ENCODE measurements at places on chromosomes 1 and 21.

- no peak for DNase-seq
These were observed 46.6 kb downstream of the WLS start for GRCh38 chr1:68185743-68186142.

DNA sequence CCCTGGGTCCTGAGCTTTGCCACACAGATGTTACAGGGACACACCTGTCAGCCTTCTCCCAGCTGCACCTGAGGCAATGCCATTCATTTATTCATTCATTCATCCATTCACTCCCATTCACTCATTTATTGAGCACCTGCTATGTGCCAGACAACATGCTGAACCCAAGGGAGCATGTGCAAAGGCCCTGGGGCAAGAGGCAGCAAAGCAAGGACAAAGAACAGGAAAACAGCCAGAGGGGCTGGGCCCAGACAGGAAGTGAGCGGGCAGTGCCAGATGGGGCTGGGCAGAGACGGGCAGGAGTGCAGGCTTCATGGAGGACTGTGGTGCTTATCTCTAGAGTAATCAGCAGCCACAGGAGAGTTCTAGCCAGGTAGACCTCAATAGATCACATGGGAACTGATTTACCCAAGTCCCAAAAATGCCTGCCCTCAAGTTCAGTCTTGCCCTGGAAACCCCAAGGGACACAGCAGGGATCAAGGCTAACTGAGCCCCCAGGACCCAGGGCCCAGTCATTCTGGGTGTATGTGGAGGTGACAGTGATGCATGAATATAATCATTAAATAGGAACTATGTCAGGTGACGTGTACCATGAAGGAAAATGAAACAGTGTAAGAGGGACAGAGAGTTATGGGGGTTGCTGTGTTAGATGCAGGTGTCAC, 530.3 kb downstream of the MATN1 start:
- no peak for DNase-seq

- no peak for DNase-seq
These were observed 341.3 kb downstream of the DSCAM start for GRCh38 chr21:40505681-40506080.

- no peak for DNase-seq
These were observed 709.2 kb downstream of the PLA2G4A start for GRCh38 chr1:187537936-187538335.

DNA sequence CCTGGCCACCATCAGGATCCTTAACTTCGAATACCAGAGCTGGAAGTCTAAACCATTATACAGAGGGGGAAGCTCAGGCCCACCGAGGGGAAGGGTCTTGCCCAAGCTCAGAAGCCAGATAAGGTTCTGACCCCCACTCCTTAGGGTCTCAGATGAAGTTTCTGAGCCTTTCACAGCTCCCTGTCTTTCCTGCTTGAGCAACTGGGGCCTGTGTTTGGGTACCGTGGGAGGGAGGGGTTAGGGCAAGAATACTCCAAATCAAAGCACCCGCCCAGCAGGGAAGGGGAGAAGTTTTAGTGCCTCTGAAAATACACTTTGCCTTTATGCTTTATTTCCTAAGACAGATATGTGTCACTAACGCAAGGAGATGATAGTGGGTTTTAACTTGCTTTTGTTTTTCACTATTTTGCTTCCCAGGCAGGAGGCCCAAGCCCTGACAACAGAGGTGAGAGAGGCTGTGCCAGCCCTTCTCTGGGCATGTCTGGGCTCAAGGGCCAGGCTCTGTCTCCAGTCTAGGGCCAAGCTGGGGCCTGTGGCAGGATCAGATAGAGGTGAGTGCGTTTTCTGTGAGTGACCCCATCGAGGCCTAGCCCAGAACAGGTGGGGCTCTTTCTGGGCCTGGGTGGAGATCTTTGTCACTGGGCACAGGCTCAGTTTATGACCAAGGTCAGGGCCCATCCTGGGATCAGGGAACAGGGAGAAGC, 20.5 kb upstream of the TENT5B start:
- no peak for DNase-seq

GRCh38 chr1:28776341-28776740, 35.6 kb upstream of the OPRD1 start:
- no peak for DNase-seq

- DNase-seq: no peak
These were observed 4.4 kb upstream of the MATN1 start for GRCh38 chr1:30727824-30728223.

- no peak for DNase-seq
These were observed 77.1 kb upstream of the TTC34 start for GRCh38 chr1:2878591-2878990.

DNA sequence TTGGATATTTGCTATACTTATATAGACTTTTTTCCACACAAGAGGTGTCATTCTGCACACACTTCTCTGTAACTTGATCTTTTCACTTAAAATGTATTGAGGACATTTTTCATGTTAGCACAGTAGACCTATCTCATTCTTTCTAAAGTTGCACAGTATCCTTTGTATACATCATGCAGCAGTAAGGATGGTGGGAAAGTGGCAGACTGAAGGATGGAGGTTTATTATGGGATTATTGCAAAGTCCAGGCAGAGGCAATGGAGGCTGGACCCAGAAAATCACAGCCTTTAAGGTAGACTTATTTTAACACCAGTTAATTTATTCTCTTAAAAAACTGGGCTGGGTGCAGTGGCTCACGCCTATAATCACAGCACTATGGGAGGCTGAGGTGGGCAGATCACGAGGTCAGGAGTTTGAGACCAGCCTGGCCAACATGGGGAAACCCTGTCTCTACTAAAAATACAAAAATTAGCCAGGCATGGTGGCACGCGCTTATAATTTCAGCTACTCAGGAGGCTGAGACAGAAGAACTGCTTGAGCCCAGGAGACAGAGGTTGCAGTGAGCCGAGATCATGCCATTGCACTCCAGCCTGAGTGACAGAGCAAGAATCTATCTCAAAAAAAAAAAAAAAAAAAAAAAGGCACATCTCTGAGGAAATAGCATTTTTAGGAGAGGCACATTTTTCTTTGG, 25.8 kb downstream of the SLAMF1 start:
- no peak for DNase-seq

DNA sequence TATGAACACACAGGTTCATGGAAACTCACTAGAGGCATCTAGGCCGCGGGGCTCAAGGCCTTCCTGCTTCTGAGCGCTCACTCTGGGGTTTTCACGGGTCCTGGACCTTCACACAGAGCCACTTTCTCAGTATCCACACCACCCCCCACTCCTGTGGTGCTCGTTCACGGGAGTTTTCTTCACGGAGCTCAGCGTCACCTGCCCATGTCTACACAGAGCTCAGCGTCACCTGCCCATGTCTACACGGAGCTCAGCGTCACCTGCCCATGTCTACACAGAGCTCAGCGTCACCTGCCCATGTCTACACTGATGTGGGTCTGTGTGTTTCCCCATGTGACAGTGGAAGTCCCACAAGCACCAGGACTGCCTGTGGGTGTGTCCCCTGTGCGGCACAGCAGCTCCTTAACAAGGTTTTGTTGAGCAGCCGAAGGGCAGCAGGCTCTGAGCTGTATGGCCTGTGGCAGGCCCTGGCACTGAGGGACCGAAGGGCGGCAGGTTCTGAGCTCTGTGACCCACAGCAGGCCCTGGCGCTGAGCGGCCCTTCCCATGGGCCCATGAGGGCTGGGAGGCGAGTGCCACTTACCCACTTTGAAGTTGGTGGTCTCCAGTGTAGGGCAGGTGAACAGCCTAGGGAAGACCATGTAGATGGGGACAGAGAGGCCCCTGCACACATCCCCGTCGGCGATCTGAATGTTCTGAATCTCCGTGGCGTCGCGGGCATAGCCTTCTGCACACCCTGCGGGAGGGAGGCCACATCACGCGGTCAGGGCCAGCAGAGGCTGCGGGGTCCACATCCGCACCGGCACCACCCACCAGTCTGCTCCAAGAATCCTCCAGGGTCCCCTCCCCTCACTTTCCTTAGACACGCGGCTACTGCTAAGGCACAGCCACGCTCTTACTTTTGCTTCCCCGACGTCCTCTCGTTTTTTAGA, 39.8 kb downstream of the VPS26C start:
- DNase-seq: no peak

GRCh38 chr21:44370027-44370735, 16.8 kb downstream of the TRPM2 start:
- peak; percentile 20 for DNase-seq

GRCh38 chr1:47409311-47410067, 6.6 kb upstream of the FOXE3 start:
- peak; percentile 36 for DNase-seq

- no peak for DNase-seq
These were observed 252.7 kb downstream of the TTLL7 start for GRCh38 chr1:83746234-83746633.

DNA sequence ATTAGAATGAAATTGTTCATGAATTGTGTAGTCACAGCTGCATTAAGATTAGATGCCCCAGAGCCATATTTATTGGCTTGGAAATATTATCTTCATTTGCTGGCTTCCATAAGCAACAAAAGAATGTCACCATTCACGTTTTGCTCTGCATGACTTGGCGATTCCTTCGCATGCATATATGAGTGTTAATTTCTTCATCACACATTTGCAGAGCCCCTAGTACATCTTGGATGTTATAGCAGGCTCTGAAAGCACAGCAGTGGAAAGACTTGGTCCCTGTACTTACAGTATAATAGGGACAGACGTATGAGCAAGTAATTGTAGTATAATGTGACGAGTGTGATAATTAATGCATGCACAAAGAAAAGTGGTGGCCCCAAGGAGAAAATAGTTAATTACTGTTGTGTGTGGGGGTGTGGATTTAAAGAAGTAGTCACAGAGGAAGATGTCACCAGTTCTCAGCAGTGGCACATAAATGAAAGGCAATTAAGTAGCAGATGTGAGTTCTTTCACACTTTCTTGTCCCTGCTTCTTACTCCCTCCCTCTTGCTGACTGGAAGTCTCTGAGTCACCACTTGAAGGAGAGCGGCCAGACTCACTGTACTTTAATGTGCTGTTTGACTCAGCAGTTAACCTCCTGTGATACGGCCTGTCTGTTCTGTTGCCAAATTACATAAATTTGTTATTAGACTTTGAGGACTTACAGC, 21.0 kb downstream of the S100A10 start:
- peak; percentile 90 for DNase-seq

GRCh38 chr1:180498594-180498993, 3.8 kb downstream of the ACBD6 start:
- no peak for DNase-seq

DNA sequence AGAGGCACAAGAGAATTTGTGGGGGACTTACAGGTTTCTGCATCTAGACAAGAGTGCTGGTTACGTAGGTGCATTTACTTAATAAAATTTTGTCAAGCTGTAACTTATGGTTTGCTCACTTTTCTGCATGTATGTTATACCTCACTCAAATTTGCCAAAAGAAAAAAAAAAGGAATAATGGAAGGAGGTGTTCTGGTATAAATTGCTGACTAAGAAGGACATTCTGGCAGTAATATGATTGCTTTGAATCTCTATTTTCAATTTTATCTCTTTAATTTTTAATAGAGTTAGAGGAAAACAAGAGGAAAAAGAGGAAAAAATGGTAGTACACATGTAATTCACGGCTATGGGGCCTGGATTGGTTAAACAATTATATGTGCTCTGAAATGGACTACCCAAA, 119.5 kb downstream of the DUSP10 start:
- no peak for DNase-seq

GRCh38 chr1:238450976-238451375, 560.3 kb upstream of the ZP4 start:
- DNase-seq: no peak

- DNase-seq: no peak
These were observed 200.5 kb downstream of the TOMM20 start for GRCh38 chr1:234927971-234928640.

DNA sequence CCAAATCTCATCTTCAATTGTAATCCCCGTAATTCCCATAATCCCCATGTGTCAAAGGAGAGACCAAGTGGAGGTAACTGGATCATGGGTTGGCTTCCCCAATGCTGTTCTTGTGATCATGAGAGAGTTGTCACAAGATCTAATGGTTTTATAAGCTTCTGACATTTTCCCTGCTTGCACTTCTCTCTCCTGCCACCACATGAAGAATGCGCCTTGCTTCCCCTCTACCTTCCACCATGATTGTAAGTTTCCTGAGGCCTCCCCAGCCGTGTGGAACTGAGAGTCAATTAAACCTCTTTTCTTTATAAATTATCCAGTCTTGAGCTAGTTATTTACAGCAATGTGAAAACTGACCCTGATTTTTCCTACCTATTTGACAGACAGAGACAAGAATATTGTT, 162.5 kb upstream of the SYT6 start:
- DNase-seq: no peak

GRCh38 chr1:18527921-18528320, 47.2 kb downstream of the KLHDC7A start:
- no peak for DNase-seq

DNA sequence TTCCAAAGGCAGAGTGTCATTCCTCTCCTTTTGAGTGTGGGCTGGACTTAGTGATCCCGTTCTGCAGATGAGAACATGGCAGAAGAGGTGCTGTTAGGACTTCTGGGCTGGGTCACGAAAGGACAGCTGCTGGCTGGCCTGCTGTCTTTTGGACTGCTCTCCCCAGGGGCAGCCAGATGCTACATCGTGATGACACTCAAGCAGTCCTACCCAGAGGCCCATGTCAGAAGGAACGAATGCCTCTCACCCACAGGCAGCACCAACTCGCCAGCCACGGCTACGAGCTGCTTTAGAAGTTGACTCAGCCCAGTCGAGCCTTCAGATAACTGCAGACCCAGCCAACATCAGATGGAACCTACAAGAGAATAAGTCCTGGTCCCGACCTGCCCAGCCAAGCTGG, 156.5 kb downstream of the KCNJ6 start:
- no peak for DNase-seq

GRCh38 chr1:184534690-184535089, 147.9 kb downstream of the C1orf21 start:
- no peak for DNase-seq

GRCh38 chr1:234835239-234835638, 225.3 kb upstream of the IRF2BP2 start:
- DNase-seq: no peak

DNA sequence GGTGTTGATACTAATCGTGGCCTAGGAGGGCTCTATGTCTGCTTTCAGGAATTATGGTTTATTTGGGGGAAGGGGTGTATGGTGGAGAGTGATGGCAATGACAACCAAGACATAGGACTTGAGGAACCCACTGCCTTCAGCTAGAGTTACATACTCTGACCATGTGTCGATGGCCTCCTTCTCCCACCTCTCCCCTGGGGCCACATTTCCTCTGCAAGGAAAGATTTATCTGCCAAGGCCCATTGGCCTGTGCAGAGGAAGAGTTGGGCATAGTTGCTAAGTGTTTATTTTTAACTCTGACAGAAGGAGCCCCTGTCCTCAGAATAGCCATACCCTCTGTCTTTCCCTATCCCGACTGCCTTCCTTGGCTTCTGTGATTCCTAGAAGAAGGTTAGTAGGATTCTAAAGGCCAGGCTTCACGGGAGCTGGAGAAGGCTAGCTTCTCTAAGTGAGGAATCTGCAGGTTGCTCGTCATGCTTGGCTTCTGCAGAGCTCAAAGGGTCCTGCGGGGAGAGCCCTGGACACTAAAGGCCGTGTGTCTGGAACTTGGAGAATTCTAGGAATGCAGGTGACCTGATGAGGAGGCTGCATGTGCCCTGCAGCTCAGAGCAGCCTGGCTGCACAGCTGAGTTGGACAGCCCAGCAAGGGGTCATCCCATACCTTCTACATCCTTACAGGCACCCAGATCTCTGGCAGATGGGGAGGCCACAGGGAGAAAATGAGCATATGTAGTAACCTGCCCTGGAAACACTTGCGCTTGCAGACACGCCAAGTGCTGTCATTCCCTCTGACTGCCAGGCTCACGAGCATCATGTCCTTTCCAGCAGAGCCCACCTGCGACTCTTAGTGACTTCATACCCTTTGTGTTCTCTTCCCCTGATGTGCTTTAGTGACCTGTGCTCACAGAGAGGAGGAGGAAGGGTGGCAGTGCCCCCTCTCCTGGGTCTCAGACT, 9.7 kb downstream of the MAPKAPK2 start:
- DNase-seq: no peak
